ENCODE measurements at places on chromosomes 1 and 21. TPM values are rescaled to one million over a fixed set of nuclear protein-coding genes. Genes with fewer than 3 reads are reported as not detected.

- DNase-seq = no peak
Observed at GRCh38 chr1:238457610-238458009, 566.9 kb upstream of the ZP4 start.

The LCE1C gene
- not detected for total RNA-seq

The OR2C3 gene
- not detected for total RNA-seq

The ELAPOR1 gene
- total RNA-seq = 1.7 TPM

DNA sequence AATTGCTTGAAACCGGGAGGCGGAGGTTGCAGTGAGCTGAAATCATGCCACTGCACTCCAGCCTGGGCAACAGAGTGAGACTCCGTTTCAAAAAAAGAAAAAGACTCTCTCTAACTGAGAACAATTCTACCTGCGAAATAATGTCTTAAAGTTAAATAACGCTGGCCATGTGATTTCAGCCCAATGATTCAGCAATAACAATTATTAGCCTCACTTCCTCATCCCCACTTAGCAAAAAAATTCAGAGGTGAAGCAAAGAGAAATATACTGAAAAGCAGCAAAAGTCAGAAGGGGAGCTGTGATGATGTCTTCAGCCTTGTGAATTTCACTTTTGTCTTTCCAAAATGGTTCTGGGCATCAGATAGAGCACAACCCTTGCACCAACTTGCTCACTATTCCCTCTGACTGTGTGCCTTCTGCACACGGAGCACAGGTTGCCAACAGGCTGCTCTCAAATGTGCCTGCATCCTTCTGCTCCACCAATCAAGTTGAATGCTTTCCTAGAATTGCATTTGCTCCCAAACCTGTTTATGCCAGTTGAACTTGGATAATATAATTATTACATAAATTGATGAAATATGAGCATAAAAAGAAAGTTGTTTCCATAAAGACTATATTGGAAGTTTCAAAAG is 79.8 kb upstream of the IPO9 start:
- DNase-seq = no peak

GRCh38 chr1:76961181-76961819 is 94.0 kb downstream of the ST6GALNAC5 start:
- no peak for DNase-seq

The LRRC71 gene
- not detected for total RNA-seq

DNA sequence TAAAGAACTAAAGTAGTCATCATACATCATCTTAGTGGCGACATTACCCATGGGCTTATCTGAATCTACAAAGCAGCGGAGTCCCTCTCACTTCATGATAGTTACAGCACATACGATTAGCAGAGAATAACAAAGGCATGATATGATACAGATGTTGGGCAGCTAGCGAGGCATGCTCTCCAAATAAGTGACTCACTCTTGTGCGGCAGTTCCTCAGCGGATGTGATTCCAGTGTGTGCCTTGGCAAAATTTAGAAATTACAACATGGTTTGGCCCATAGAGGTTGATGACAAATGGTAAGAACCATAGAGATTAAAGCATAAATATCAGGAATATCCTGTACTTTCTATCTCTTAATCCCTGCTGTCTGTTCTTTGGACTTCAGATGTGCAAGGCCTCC is 48.1 kb upstream of the PAXBP1 start:
- DNase-seq = no peak

GRCh38 chr1:83034851-83035250 is 964.1 kb downstream of the TTLL7 start:
- peak; percentile 22 for DNase-seq

The L1TD1 gene
- not detected for total RNA-seq

The BEST4 gene
- 0.05 TPM for total RNA-seq

The ADAR gene
- total RNA-seq = 110 TPM

The C1orf56 gene
- total RNA-seq = 6.9 TPM

The LAPTM5 gene
- total RNA-seq = not detected

- peak; percentile 18 for DNase-seq
Observed at GRCh38 chr1:19640363-19641316, 3.5 kb upstream of the NBL1 start.

- no peak for DNase-seq
Observed at GRCh38 chr1:25675729-25676476, 59.3 kb downstream of the MAN1C1 start.

The LRRN2 gene
- total RNA-seq = 2.4 TPM

- no peak for DNase-seq
Observed at GRCh38 chr1:173669491-173669941, at the start of gene ANKRD45. TSS of gene ANKRD45 (minus strand) at chr1:173669851. CDS start at chr1:173659418, 10,433 bp downstream.

DNA sequence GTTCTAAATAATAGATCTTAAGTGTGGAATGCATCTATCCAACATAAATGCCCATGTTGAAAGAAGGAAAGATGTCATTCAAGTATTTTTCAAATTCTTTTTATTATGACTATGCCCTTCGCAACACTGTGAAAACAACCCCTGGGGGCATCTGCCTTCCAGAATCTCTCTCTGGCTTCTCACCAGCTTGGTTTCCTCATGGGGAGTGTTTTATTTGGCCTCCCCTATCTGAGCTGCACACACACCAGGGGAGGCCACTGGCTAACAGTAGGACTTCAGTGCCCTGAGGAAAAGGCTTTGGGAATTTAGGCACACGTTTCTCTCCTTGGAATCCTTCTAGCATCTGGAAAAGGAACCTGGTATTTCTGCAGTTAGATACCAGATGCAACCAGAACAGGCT is 130.6 kb downstream of the EDEM3 start:
- DNase-seq = no peak

GRCh38 chr21:41442481-41443186 is 16.6 kb downstream of the MX1 start:
- no peak for DNase-seq

DNA sequence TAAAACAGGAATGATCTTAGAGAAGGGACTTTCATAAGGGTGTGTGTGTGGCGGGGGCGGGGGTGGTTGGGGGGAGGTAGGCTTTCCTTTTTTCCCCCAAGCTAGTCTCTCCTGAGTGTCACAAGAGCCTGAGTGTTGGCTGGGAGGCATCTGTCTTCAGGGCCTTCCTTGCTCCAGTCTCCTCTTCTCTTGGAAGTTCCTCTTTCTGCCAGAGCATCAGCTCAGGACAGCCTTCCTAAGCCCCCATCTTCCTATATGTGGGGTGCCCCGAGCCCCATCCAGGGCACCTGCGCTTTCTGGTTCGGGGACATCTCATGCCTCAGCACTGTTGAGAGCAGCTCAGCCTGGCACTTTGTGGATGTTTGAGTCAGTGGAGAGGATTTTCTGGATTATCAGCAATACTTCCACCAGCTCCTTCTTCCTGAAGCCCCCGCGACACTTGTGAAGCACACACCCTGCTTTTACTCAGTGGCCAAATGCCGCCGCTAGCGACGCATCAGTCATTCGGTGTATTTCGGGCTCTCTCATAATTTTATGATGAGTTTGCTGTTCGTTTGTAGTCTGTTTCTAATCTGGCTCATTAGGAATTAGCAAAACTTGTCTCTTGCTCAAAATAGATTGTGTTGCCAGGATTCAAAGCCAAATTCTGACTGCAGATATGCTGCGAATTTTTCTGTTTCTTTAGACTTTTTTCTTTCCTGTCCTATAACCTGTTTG is 61.7 kb downstream of the GALNT2 start:
- DNase-seq = no peak

- no peak for DNase-seq
Observed at GRCh38 chr1:19505693-19506457, 20.5 kb upstream of the CAPZB start.

DNA sequence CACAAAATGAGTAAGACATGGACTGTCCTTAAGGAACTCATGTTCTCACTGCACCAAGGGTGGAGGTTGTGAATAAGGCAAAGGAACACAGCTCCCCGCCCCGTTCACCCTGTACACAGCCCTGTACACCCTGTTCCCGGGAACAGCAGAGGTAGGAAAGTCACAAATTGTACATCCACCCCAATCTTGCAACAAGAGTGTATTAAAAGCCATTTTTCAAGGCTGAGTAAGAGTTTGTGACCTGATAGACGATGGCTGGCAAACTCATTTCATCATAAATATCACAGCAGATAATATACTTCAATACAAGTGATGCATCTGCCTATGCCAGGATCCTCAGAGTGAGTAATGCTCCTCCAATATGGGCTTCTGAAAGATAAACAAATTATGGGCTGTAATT is 52.5 kb upstream of the CAMK1G start:
- no peak for DNase-seq

DNA sequence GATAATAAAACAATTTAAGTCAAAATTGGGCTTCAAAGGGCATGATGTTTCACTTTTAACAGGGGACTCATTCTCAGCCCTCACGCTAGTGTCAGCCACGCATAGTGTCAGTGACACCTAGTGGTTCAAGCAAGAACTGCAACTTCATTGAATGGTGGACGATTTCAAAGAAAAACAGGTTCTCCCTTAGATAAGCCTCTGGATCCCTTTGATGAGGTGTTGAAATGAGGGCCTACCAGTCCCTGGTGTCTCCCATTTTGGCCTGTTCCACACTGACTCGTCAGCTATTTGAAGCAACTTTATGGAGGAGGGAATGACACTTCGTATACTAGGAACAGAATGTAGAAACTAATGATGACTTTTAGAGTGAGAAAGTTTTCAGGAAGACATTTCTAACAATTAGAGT is 56.2 kb downstream of the FCRL5 start:
- DNase-seq = peak; percentile 23

DNA sequence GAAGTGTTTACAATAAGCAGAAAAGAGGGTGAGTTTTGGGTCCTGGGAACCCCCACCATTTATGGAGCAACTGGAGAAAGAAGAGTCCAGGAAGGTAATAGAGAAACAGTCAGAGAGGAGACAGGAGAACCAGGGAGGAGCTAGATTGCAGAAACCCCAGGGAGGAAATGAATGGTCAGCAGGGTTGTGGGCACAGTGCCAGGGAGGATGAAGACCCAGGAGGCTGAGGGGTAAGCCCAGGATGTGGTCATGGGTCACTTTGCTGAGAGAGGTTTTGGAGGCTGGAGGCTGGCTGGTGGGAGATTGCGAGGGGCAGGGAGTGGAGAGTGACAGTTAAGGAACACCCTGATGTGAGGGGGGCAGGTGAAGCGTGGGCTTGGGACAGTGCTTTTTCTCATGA is 169.9 kb upstream of the CSF3R start:
- DNase-seq = no peak

The C1orf94 gene
- not detected for total RNA-seq

The ZNF695 gene
- total RNA-seq = 11.4 TPM

The NPHS2 gene
- total RNA-seq = not detected

DNA sequence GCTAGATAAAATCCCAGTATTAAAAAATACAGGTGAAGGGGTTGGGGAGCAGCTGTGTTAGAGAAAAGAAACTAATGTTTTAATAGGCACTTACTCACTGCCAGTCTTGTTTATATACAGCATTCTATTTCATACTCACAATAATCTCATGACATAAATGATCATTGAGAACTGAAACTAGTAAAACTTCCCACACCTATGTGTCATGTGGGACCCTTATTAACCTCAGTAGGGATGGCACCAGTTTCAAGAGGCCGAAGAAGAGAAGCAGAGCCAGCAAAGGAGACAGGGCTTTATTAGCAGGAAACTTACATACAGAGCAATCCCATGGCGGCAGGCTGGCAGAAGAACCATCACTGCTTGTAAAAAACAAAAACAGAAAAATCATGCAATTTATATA is 48.8 kb upstream of the KCNH1 start:
- no peak for DNase-seq

GRCh38 chr1:109781806-109782205 is 18.1 kb upstream of the EPS8L3 start:
- no peak for DNase-seq

- no peak for DNase-seq
Observed at GRCh38 chr21:29875036-29875716, 64.6 kb downstream of the GRIK1 start.

The ANGPTL3 gene
- total RNA-seq = not detected

- no peak for DNase-seq
Observed at GRCh38 chr1:36124404-36125128, 456 bp downstream of the COL8A2 start.

DNA sequence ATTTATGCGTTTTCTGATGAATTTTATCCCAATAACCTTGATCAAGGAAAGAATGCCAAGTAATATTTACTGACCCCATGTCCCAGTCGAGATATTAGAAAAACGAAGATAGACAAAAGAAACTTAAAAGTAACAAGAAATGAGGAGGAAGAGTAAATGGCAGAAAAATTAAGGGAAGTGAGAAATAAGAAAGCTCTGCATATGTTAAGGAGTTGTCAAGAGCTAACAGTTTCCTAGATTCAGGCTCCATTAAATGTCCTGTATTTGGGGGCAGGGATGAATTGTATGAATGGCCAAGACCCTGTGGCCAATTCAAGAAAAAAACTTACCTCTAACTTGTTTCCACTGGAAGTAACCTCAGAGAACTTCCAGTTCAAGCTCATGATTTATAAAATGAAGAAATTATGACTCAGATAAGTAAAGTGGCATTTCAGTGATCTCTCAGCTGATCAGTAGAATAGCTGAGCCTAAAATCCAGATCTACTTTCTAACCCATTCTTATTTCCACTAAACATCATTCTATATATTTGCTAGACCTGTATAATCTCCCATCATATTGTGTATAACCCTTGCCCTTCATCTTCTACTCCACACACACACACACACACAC is 73.2 kb downstream of the ZC3H11B start:
- no peak for DNase-seq

GRCh38 chr1:23977187-23977853 is 2.8 kb downstream of the SRSF10 start:
- DNase-seq = no peak

The CFHR3 gene
- 0.03 TPM for total RNA-seq

DNA sequence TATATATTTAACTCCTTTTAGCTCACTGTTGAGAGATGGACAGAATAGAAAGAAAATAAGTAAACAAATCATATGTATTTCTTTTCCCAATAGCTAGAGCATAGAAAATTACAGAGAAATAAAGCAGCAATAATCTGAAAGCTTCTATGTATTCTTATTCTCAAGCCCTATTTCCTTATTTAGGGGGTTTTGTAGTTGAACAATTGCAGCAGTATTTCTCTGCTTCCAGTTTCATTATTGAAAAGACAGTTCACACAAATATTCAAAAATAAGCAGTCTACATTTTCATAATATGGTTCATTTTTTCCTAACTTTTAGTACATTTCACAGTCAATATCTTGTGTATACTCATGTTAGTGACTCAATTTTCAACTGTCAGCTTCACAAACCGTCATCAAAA is 638.2 kb downstream of the MRPL39 start:
- no peak for DNase-seq

DNA sequence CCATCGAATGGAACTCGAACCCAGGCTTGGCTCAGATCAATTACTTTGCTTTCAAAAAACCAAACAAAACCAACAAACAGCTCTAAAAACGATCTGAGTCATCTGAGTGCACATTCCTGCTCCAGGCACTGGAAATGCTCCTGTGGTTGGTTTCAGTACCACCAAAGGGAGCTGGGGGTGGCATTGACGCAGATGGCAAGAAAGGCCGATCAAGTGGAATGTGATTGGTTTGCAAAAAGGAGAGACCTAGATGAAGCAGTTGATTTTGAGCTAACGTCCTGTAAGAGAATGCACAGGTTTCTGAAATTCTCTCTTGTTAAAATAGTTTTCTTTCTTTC is 39.5 kb downstream of the PIK3CD start:
- DNase-seq = peak; percentile 23

GRCh38 chr21:42649122-42650032 is 4.0 kb upstream of the PDE9A start:
- DNase-seq = no peak

The KRTAP11-1 gene
- total RNA-seq = not detected

The FDPS gene
- total RNA-seq = 304 TPM

- no peak for DNase-seq
Observed at GRCh38 chr1:18149027-18149641, 41.5 kb downstream of the IGSF21 start.
